ENCODE measurements at places on chromosomes 7 and 10.

GRCh38 chr7:103149808-103150180 lies 895 bp upstream of the NAPEPLD start:
- DNase-seq: no peak

DNA sequence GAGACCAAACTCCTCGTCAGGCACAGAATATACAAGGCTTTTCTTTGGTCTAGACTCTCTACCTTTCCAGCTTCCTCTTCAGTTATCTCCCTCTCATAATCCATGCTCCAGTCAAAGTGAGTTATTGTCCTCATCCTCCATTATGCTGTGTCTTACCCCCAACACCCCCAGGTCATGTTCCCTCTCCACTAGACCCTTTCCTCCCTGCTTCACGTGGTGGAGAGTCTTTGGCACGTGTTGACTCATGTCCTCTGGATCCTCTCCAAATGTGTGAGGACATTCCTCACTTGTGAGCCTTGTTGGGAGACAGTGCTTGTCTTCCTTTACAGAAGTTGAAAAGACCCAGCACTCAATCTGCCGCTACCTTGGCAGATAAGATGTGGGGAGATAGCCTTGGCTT lies 36.0 kb upstream of the DLD start:
- DNase-seq: peak; percentile 57

GRCh38 chr10:77845451-77845850 lies 81.1 kb downstream of the DLG5 start:
- no peak for DNase-seq

DNA sequence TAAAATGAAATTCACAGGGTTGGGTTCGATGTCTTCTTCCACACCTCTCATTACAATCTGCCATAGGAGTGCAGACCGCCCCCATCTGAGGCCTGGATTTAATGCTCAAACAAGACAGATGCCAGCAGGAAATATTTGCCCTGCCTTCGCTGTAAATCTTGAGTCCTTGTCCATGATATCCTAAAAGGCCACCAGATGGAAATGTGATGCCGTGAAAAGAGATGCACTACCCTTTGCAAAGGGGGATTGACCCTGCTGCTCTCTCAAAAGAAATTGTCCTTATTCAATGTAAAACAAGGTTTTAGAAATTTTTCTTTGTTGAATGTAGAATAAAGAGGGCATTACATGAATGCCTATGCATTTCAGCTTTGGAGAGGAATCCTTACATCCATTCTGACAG lies 37.5 kb downstream of the AGAP4 start:
- DNase-seq: peak; percentile 39

- peak; percentile 13 for DNase-seq
Measured at GRCh38 chr7:23242321-23242720, 4.3 kb upstream of the GPNMB start.

GRCh38 chr10:27822301-27822700 lies 76.7 kb upstream of the MKX start:
- DNase-seq: no peak

DNA sequence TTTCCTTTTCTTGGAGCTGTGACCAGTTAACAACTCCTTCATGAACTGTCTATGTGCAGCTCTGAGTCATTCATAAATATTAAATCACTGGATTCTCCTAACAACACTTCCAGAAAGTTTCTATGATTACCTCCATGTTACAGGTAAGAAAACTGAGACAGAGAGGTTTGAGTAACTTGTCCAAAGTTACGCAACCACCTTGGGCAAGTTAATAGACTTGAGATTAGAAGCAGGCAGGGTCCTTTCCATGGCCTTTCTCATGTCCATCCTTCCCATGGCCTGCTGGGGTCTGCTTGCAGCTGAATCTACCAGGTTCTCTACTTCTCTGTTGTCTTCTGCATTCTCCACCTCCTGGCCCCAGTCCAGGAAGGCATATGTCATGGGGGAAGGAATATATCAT lies 648.8 kb upstream of the MKI67 start:
- DNase-seq: no peak

- no peak for DNase-seq
Measured at GRCh38 chr10:129641982-129642381, 174.9 kb downstream of the MGMT start.

DNA sequence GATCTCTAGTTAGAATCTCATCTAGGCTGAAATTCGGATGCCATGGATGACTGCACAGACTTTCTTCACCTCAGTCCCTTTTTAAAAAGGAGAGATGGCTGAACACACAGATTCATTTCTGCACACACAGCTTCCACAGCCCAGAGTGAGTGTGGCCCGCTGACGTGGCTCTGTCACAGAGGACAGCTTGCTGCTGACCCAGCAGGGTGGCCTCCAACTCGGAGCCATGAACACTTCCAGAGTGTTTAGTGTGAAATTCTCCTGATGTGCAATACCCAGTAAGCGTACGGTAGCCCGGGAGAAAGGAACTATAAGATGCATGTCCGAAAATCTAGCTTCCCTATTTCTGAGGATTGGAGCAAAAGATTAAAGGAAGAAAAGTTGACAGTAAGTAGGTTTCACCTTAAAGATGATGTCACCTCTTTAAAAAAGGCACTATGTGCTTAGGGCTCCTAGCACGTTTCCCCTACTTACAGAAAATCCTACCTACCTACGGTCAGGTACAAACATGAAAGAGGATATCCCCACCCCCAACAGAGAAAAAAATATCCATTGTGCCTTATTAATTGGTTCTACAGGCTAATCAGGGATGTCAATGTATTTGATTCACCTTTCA lies 162.2 kb downstream of the RAPGEF5 start:
- no peak for DNase-seq

GRCh38 chr7:137875746-137876145 lies 29.0 kb upstream of the DGKI start:
- DNase-seq: no peak

- no peak for DNase-seq
Measured at GRCh38 chr10:38038107-38038931, 27.8 kb downstream of the ZNF33A start.

DNA sequence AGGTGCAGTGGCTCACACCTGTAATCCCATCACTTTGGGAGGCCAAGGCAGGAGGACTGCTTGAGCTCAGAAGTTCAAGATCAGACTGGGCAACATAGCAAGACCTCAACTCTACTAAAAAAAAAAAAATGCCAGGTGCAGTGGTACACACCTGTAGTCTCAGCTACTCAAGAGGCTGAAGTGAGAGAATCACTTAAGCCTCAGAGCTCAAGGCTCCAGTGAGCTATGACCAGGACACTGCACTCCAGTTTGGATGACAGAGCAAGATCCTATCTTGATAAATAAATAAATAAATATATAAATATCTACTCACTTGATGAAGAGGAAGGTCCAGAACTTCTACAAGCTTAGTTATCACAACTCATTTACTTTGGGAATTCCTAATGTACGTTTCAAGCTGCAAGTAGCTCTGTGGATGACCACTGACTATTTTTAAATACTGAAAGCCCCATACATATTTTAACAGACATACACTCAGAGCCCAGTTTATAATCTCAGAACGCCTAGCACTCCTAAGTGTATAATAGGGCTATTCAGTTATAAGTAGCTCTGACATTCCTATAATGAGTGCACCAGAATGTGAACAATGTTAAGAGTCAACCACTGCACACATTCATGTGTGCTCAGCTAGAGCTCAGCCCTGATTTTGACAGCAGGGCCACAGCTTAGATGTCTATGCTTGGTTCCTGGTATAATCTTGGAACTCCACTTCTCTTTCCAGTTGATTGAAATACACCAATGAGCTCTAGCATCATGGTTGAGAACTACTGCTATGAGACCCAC lies 119.1 kb downstream of the CUBN start:
- DNase-seq: no peak

GRCh38 chr7:4822677-4823076 lies 39.2 kb downstream of the PAPOLB start:
- no peak for DNase-seq

DNA sequence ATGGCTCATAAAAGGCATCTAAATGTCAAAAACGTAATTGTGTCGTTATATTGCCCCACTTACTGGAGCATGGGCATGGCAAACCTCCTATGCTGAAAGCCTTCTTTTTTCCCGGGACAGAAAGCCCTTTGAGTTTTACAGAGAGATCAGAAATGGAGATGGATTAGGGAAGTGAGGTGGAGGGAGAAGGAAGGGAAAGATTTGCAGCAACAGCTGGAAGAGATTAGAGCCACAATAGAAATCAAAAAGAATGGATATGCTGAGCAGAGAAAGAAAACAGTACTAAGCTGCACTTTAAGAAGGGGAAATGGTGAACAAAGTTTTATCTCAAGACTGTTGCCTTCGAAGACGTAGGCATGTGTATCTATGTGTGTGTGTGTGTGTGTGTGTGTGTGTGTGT lies 97.2 kb upstream of the PCGF5 start:
- DNase-seq: no peak

- DNase-seq: no peak
Measured at GRCh38 chr10:24382045-24382444, 173.1 kb downstream of the KIAA1217 start.

All from cardiac fibroblast (primary cell).